Liver (tissue), 10 donors: ENCODE measurements at places on chromosomes 6 and 20. TPM values are rescaled to one million over a fixed set of nuclear protein-coding genes. Genes with fewer than 3 reads are reported as not detected.

DNA sequence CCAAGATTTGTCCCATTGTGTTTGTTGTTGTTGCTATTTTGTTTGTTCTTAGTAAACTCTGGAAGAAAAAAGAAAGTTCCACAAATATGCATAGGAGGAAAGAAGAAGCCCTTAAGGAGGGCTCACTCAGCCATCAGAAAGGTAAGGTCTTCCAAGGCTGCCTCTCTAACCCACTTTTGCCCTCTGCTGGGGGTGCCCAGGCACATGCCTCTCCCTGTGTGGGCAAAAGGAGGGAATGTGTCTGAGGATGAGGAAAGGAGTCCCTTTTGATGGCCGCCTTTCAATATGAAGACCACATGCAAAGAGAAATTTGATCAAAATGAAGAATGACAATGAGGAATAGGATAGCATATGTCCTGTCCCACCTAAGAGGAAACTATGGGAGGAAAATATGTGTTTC is 248.2 kb upstream of the POU3F2 start:
- no peak for DNase-seq

DNA sequence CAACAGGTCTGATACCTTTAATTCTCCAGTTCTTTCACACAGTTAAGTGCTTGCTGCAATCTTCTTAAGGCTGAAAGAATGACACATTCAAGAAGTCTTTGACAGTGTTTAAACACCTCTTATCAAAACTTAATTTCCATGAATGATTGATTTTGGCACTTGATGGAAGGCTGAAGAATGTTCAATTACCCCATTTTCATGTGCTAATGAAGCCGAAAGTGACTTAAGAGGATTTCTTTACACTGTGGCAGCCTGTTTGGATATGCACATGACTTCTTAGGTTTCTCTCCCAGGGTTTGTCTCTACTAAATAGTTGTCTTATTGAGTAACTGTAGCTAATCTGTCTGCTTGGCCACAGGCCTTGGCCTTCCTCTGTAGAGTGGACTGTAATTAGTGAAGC is 81.1 kb upstream of the PRDM1 start:
- DNase-seq = no peak

GRCh38 chr6:168190014-168190405 is 111.0 kb upstream of the FRMD1 start:
- DNase-seq = peak; percentile 19

SLC18B1 gene
- total RNA-seq = 5.6 TPM

GRCh38 chr20:44157061-44157460 is 29.9 kb downstream of the JPH2 start:
- DNase-seq = no peak

DNA sequence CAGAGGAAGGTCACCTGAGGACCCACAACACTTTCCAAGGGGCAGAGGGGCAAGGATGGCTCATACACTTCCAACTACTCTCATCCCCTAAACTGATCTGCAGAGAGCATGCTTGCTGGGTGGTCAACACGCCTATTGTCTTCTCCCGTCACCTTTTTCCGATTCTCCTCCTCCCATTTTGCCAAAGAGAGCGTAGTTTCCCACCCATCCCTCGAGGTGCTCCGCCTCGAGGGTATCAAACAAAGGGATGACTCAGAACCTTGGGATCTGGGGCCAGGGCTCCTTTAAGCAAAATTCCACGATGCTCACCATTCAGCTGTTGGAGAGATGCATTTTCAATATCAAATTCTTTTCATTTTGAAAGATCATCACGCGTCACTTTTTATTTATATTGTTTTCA is 507.5 kb upstream of the SULF2 start:
- no peak for DNase-seq

HTR1E gene
- not detected for total RNA-seq

GRCh38 chr6:82569022-82569421 is 205.4 kb downstream of the TPBG start:
- no peak for DNase-seq

SIM1 gene
- total RNA-seq = under 0.01 TPM

GRCh38 chr20:684676-685319 is 9.2 kb upstream of the SCRT2 start:
- no peak for DNase-seq

GRCh38 chr20:1206366-1207148 is 3.3 kb downstream of the C20orf202 start:
- peak; percentile 21 for DNase-seq

HSPA1L gene
- total RNA-seq = 0.79 TPM

DNA sequence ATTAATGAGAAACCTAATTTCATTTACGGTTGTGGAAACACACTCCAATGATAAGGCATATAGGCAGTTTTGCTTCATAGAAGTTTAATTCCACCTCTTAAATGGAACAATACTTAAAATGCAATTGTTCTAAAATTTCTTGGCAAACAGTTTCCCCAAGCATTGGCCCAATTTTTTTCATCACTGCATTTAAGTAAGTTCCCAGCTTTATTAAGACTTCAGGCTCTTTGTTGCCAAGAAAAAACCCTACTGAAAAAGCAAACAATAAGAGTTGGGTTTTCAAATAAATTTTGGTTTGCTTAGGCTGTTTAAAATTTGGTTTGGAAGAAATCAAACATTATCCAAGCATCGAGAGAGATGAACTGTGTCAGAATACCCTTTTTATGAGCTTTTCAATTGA is 690.9 kb upstream of the NRSN1 start:
- no peak for DNase-seq

GRCh38 chr6:80214436-80215022 is 108.1 kb downstream of the BCKDHB start:
- no peak for DNase-seq

ABHD16B gene
- total RNA-seq = not detected

OPN5 gene
- not detected for total RNA-seq

- DNase-seq = no peak
Observed at GRCh38 chr6:22399693-22400092, 102.9 kb upstream of the PRL start.

WFDC12 gene
- total RNA-seq = not detected

GRCh38 chr6:44004136-44004535 is 123.1 kb downstream of the MRPL14 start:
- no peak for DNase-seq

SLC26A8 gene
- 0.09 TPM for total RNA-seq

DNA sequence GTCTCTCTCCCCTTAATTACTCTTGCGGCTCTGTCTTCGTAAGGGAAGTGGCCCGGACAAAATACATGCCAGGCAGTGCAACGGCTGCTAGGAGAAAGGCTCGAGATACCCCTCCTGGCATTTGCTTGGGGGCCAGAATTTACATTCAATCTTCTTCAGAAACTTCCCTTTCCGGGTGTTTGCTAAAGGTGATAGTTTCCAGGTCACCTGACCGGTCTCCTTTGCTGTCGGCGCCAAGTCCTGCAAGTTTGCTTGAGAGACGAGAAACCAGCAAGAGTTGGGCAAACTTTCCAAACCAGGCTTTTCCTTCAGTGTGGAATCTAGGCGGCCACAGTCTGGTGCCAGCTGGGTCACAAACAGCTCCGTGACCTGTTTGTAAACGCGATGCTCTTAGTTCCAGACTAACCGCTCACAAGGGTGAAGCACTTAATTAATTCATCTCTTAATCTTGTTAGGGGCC is 563 bp upstream of the SRSF3 start:
- DNase-seq = no peak

PTK6 gene
- 0.05 TPM for total RNA-seq

DNA sequence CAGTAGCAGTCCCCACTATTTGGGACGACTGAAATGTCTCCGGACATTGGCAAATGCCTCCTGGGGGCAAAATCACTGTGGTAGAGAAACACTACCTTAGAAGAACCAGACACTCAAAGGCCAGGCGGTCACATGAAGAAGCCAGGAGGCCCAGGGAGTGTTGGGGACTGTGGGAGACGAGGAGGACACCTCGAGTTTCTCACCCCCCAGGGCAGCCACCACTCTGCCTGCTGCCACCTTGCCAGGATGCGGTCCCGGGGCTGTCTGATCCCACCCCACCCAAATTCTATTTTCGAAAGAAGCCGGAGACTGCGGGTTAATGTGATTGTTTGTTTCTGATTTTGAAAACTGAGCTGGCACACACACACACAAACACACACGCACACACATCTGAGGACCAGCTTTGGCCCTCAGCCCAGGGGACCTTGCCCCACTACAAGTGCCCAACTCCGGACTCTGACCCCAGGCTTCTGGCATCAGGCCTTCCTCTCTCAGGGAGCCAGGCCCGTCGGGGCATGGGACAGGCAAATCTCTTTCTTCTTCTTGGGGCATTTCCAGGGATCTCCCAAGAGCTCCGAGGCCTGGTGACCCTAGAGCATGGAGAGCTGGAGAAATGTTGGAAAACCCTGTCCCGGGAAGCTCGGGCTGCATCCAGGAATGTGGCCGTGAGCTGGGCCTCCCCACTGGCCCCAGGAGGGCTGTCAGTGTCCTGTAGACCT is 187.5 kb upstream of the PMEPA1 start:
- DNase-seq = no peak

- DNase-seq = no peak
Observed at GRCh38 chr6:168226902-168227318, 92.7 kb downstream of the DACT2 start.

DNA sequence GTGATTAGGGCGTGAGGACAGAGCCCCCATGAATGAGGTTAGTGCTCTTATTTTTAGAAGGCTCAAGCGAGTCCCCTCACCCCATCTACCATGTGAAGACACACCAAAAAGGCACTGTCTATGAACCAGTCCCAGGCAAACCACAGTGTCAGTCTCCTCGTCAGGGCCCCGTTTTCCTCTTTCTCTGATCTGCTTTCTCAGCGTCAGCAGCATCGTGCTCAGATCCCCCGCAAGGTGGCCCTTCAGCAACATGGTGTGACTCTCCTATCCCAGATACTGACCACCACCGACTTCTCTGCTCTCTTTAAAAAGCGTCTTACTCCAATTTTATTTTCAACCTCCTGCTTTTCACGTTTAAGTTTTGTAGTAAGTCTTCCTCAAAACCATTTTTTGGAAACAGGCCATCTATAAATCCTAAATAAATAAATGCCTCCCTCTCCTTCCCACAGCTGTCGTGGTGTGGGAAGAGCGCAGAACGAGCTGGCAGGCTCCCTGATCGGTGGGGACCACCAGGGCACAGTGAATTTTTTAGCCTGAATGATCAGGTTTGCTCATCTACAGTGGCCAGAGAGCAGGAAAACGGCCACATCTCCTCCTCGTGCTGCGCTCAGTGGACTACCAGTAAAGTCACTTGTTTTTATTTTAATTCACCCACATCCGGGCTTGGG is 113.1 kb downstream of the BMP7 start:
- no peak for DNase-seq

COL9A3 gene
- 0.98 TPM for total RNA-seq

DNA sequence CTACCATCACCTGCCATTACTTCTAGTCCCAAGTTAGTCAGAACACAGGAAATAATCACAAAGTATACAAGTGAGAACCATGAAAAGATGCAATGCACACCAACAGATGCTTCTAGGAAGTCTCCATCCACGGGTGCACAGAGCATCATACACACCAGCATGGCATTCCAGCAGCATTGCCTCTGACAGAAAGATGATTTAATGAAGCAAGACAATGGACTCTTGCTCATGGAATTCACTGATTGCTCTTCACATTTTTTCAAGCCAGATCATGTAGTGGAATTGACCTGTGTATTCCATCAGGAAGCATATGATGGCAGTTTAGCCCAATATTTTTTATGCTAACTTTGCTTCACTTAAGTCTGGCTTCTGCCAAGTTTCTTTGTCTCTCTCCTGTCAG is 406.3 kb upstream of the RGS17 start:
- no peak for DNase-seq

- no peak for DNase-seq
Observed at GRCh38 chr20:56433221-56433879, 21.3 kb downstream of the CASS4 start.

DNA sequence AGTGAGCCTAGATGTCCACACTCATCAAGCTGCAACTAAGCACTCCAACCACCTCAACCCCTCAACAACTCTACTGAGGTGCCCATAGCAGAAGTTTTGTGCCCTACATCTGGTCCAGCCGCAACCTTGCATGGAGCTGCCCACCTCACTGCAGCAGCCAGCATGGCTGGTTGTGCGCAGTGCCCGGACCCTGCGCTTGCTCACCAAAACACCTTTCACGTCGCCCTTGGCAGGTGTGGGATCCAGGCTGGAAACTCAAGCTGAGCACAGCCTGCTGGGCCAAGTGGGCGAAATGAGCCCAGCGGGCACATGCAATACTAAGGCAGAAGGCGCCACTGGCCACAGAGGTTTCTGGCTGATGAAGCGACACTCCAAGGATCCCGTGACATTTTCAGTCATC is 902.4 kb downstream of the TBC1D32 start:
- no peak for DNase-seq

DNA sequence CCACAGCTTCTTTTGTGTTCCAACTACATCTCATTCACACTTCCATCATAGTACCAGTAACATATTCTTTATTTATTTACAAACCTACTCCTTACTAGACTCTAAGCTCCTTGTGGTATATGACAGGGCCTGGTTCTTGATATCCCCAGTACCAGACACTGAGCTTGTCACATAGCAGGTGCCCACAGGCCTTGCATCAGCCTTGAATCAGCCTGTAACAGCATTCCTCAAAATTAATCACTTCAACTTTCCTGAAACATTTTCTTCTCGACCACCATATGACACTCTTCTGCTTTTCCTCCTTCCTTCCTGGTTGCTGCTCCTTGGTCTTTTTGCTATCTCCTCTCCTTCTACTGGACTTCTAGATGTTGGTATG is 24.7 kb upstream of the SRPK1 start:
- no peak for DNase-seq

KIF25 gene
- not detected for total RNA-seq

SMLR1 gene
- 38.4 TPM for total RNA-seq

DNA sequence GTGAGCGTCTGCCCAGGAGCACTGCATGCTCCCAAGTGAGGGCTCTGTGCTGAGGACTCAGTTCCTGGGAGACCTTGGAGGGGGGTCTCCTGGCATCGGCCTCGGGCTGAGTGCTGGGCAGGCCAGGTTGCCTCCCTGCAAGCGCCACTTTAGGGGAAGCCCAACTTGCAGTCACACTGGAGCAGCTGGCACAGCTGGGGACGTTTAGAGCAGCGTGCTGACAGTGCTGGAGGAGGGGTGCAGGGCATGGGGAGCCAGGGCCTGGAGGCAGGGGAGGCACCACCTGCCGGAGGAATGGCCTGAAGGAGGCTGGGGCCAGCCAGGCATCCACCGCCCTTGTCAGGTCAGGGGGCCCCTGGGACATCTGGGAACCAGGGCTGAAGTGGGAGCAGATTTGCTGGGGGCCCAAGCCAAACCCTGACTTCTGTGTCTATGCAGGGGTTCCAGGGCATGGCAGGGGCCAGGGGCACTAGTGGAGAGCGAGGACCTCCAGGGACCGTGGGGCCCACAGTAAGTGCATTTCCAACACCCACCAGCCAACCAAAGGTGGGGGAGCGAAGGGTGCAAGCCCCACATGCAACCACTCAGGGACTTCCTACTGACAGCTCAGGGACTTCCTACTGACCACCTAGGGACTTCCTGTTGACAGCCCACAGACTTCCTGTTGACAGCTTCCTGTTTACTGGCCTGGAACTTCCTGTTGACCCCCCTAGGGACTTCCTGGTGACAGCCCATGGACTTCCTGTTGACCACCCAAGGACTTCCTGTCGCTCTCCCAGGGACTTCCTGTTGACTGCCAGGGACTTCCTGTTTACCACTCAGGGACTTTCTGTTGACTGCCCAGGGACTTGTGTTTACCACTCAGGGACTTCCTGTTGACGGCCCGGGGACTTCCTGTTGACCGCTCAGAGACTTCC is 33.6 kb downstream of the COL20A1 start:
- DNase-seq = no peak

CALHM6 gene
- 2.0 TPM for total RNA-seq

GRCh38 chr20:36105711-36106226 is 48.8 kb upstream of the EPB41L1 start:
- peak; percentile 56 for DNase-seq
